Activated CD8-positive, alpha-beta T cell treated with anti-CD3 and anti-CD28 coated beads for 36 hours (primary cell): ENCODE measurements at places on chromosomes 1 and 21. TPM values are rescaled to one million over a fixed set of nuclear protein-coding genes. Genes with fewer than 3 reads are reported as not detected.

The KRTAP19-1 gene
- not detected for total RNA-seq

The L1TD1 gene
- not detected for total RNA-seq

The HSD11B1 gene
- total RNA-seq = 0.59 TPM

DNA sequence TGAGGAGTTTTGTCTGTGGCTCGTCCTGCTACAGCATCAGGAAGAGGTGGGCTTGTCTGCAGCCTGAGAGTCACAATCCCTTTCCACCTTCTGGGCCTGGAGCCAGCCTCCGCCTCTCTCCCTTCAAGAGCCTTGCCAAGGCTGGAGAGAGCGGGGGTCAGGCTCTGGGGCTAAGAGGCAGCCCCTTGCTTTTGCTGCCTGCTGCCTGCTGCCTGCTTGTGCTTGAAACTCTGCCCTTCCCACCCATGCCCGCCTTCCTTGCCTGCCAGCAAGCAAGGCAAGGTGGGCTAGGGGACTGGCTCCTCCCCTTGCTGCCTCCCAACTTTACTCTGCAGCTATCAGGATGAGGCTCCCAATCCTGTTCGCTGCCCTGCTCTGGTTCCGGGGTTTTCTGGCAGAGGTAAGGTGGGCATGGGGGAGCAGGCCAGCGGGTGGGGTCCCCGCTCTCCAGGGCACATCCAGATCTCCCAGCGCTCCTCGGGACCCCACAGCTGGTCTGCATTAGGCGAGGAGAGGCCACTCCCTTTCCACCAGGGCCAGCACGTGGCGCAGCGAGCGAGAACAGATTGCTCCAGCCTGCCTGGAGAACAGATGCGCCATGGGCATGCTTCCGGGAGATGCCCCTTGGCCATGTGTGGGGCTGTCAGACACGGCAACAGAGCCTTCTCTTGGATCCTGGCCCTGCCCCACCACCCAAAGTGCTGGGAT is 7.5 kb upstream of the PTPN7 start:
- no peak for DNase-seq

- DNase-seq = no peak
Measured at GRCh38 chr1:56464294-56464693, 115.1 kb downstream of the PLPP3 start.

DNA sequence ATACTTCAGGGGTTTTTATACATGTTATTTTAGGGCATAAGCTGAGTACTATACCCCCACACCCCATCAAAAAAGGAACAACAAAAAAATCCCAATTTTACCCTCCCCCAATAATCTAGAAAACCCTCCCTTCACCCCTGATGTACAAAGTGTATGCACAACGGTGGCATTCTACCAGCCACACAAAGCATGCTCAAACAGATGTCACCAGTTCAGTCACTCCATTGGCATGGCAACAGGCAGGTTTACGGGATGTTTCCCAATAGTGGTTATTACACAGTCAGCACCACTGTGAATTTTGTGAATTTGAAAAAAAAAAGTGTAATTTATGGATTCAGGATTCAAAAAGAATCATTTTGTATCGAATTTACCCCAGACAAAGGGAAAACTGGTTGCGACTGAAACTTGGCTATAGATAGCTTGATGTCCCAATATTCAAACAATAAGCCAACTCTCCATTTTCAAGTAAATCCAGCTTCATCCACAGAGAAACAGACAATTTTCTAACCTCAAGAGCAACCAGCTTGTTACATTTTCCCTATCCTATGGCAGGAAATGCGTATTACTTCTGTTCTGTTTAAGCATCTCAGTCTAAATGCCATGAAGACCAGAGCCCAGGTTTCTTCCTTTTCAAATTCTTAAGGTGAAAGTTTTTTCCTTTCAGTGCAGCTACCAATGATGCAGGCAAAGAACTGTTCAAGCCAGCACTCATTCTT is 34.0 kb upstream of the SLC45A3 start:
- no peak for DNase-seq

- no peak for DNase-seq
Measured at GRCh38 chr1:73176902-73177301, 894.6 kb upstream of the NEGR1 start.

GRCh38 chr1:1761504-1762376 is 16.5 kb downstream of the NADK start:
- no peak for DNase-seq
